ENCODE measurements at places on chromosomes 4 and X.

GRCh38 chr4:187550256-187550950 is 445.2 kb upstream of the ZFP42 start:
- no peak for DNase-seq
- no peaks in the 10 kb centered on the region for H3K27me3 ChIP-seq
- H3K27ac ChIP-seq, result no peak overlapping the region
- H3K36me3 ChIP-seq, result no peaks in the 10 kb centered on the region
- H3K4me3 ChIP-seq, result no peak overlapping the region

GRCh38 chr4:163470391-163470790 is 3.2 kb downstream of the TKTL2 start:
- no peaks in the 10 kb centered on the region for H3K4me1 ChIP-seq
- H3K27ac ChIP-seq, result no peak overlapping the region
- no peak overlapping the region for H3K4me3 ChIP-seq
- DNase-seq, result no peak

GRCh38 chr4:147785129-147785528 is 53.2 kb downstream of the ARHGAP10 start:
- no peak overlapping the region for H3K4me3 ChIP-seq
- H3K4me1 ChIP-seq, result peaks cover 16% of the 10 kb centered on the region
- H3K27me3 ChIP-seq, result no peaks in the 10 kb centered on the region
- H3K27ac ChIP-seq, result no peak overlapping the region
- DNase-seq, result no peak

GRCh38 chr4:138677748-138678147 is 337.8 kb upstream of the NOCT start:
- H3K27me3 ChIP-seq, result no peaks in the 10 kb centered on the region
- H3K36me3 ChIP-seq, result no peaks in the 10 kb centered on the region
- no peak for DNase-seq
- H3K27ac ChIP-seq, result no peak overlapping the region
- H3K4me3 ChIP-seq, result no peak overlapping the region

GRCh38 chrX:2548711-2549423 is 48.1 kb upstream of the DHRSX start:
- H3K36me3 ChIP-seq, result no peaks in the 10 kb centered on the region
- H3K4me1 ChIP-seq, result no peaks in the 10 kb centered on the region
- no peaks in the 10 kb centered on the region for H3K27me3 ChIP-seq
- no peak overlapping the region for H3K27ac ChIP-seq

DNA sequence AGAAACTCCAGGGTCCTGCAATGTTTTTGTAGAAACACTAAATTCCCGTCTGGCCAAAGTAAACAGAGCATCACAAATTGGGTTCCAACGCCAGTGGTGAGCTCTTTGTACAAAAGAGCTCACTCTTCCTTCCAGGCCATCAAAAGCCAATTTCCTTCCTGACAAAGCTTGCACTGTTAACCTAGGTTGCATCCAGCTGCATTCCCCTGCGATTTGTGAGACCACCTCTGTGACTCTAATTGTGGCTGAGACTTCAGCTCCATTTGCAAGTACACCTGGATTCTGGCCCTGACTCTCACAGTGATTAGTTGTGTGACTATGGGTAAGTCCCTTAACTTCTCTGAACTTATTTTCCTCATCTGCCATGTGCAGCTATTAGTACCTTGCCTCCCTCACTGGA is 212.5 kb upstream of the CXorf66 start:
- no peak overlapping the region for H3K4me3 ChIP-seq
- H3K27ac ChIP-seq, result no peak overlapping the region
- no peaks in the 10 kb centered on the region for H3K36me3 ChIP-seq
- no peaks in the 10 kb centered on the region for H3K4me1 ChIP-seq

GRCh38 chr4:185290656-185291055 is 81.3 kb downstream of the SNX25 start:
- DNase-seq, result no peak
- no peaks in the 10 kb centered on the region for H3K36me3 ChIP-seq
- no peak overlapping the region for H3K4me3 ChIP-seq
- H3K27me3 ChIP-seq, result no peaks in the 10 kb centered on the region
- no peaks in the 10 kb centered on the region for H3K4me1 ChIP-seq

- peak overlapping the region; percentile 91 for H3K27ac ChIP-seq
- DNase-seq, result no peak
- no peak overlapping the region for H3K4me3 ChIP-seq
- H3K36me3 ChIP-seq, result peaks cover 4% of the 10 kb centered on the region
- H3K4me1 ChIP-seq, result peaks cover 51% of the 10 kb centered on the region
- no peaks in the 10 kb centered on the region for H3K27me3 ChIP-seq
Observed at GRCh38 chr4:41141900-41142299, 72.4 kb downstream of the APBB2 start.

DNA sequence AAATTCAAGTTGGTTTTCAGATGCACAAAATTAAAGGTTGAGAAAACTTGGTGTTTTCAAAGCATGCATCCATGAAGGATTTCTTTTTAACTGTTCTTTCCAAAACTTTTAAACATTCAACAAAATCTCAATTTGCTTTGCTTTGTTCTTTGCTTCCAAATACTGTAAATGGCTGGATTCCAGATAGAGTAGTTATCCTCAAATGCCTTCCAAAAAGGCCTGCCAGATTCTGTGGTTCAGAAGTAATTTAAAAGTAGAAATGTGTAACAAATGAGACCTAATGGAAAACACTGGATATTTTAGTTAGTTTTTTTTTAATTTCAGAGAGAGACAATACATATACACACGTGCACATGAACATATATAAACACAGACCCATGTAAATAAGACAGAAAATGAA is 97.3 kb downstream of the NR3C2 start:
- no peaks in the 10 kb centered on the region for H3K36me3 ChIP-seq
- H3K4me1 ChIP-seq, result peaks cover 19% of the 10 kb centered on the region
- H3K27me3 ChIP-seq, result no peaks in the 10 kb centered on the region
- no peak overlapping the region for H3K4me3 ChIP-seq

DNA sequence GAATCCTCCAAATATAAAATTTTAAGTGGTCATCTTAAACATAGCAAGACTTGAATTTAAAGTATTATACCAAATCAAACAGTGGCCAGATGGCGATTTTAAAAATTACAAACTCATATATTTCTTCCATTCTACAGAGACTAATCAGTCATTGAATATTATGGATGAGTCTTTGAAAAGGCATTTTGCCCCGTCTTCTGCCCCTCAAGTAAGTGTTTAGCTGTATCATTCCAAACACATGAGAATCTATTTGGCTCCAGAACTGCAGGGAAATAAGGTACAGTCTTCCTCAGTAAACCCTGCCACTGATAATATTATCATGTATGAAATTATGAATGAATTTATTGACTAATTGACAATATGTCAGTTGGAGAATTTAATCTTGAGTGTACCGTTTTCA is 191.0 kb downstream of the SLC7A11 start:
- H3K27ac ChIP-seq, result no peak overlapping the region
- H3K36me3 ChIP-seq, result no peaks in the 10 kb centered on the region
- no peaks in the 10 kb centered on the region for H3K27me3 ChIP-seq
- no peaks in the 10 kb centered on the region for H3K4me1 ChIP-seq
- H3K4me3 ChIP-seq, result no peak overlapping the region

DNA sequence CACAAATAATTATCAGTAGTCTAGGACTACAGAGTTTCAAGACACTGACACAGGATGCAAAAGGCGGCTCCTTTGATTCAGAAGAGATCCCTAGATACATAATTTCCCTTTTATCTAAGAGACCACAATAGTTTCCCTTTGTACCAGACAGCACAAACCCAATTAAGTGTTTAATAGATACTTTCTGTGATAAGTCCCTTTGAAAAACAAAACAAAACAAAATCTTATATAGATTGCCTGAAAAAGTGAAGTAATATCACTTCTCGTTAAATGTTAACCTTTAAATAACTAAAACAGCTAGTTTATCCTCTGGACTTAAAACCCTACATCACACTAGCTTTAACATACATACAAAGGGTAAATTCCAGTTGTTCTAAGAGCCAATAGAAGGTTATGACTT is 49.9 kb downstream of the APBB2 start:
- H3K27me3 ChIP-seq, result no peaks in the 10 kb centered on the region
- no peaks in the 10 kb centered on the region for H3K4me1 ChIP-seq
- no peak overlapping the region for H3K4me3 ChIP-seq
- DNase-seq, result no peak
- H3K36me3 ChIP-seq, result no peaks in the 10 kb centered on the region
- no peak overlapping the region for H3K27ac ChIP-seq

DNA sequence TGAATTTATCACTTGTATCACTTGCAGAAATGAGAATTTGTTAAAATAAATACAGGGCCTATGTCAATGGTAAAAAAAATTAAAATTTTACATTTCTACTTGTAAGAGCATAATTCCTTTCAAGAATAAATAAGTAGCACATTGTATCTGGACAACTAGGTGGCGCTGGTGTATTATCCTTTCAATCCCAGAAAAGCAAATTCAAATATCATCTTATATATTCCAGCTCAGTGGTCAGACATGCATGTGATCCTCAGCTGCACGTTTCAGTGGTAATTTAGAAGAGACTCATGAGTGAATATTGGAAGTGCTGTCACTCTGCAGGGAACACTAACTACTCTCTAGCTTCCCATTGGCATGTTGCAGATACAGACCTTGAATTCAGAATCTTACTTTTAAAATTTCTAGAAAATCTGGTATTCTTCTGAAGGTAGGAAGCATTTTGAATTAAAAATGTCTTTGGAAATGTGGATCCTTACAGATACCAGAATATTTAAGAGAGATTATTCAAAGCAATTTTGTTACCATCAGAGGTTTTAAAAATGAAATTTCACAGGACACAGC is 1414.7 kb upstream of the TENM3 start:
- no peak overlapping the region for H3K27ac ChIP-seq
- H3K27me3 ChIP-seq, result no peaks in the 10 kb centered on the region
- H3K4me3 ChIP-seq, result no peak overlapping the region

DNA sequence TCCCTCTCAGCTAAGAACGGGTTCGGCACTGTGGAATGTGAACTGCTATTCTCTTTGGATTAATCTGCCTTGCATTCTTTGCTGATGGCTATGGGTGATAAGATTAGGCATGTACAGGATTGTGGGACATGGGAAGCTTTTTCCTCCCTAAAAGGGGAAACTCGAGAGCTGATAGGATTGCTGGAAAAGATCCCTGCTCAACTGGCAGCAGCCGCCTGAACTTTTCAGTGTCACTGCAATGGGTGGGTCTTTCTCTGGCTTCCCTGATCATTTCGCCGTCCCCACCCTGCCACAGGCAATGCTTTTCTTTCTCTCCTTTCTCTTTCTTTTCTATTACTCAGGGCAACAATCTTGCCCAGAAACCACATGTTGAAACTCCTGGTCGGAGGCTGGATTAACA is 20.5 kb downstream of the PAGE2 start:
- no peaks in the 10 kb centered on the region for H3K4me1 ChIP-seq
- no peak for DNase-seq
- H3K27me3 ChIP-seq, result no peaks in the 10 kb centered on the region
- no peak overlapping the region for H3K4me3 ChIP-seq
- no peak overlapping the region for H3K27ac ChIP-seq
- no peaks in the 10 kb centered on the region for H3K36me3 ChIP-seq

DNA sequence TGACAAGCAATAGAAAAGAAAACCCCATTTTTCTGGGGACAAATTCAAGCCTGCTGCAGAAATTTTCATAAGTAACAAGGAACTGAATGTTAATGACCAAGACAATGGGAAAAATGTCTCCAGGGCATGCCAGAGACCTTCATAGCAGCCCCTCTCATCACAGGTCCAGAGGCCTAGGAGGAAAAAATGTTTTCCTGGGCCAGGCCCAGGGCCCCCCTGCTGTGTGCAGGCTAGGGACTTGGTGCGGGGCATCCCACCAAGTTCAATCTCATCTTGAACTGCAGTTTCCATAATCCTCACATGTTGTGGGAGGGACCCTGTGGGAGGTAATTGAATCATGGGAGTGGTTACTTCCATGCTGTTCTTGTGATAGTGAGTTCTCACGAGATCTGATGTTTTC is 211.5 kb upstream of the GRIA3 start:
- DNase-seq, result no peak
- no peak overlapping the region for H3K4me3 ChIP-seq
- H3K4me1 ChIP-seq, result no peaks in the 10 kb centered on the region
- no peak overlapping the region for H3K27ac ChIP-seq
- no peaks in the 10 kb centered on the region for H3K27me3 ChIP-seq
- H3K36me3 ChIP-seq, result no peaks in the 10 kb centered on the region

- no peak overlapping the region for H3K27ac ChIP-seq
- DNase-seq, result no peak
- H3K27me3 ChIP-seq, result peaks cover 28% of the 10 kb centered on the region
- no peak overlapping the region for H3K4me3 ChIP-seq
Observed at GRCh38 chrX:16885628-16886027, 15.5 kb upstream of the RBBP7 start.

- H3K4me3 ChIP-seq, result no peak overlapping the region
- H3K4me1 ChIP-seq, result peaks cover 4% of the 10 kb centered on the region
- DNase-seq, result peak; percentile 10
- H3K36me3 ChIP-seq, result no peaks in the 10 kb centered on the region
Observed at GRCh38 chr4:145047151-145047550, 50.8 kb downstream of the ANAPC10 start.

DNA sequence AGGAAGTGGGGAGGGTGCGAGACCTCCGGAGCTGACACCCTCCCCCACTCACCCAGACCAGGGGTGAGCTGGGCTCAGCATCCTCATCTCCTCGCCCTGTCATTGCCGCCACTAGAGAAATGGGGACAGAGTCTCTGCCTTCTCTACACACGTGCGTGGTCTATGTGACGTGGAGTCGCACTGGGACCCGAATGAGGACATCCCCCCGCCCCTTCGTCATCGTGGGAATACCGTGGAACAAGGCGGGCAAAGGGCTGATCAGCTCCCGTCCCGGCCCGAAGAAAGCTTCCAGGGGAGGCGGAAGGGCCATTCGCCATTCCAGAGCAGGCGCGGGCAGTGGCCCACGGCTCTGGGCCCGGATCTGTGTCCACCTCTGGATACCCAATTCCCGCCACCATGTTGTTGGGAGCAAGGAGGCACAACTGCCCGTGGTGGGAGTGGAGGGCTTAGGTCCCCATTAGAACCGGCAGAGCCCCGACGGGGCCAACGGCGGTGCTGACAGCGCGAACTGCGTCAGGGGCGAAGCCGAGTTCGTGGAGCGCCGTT is 12.0 kb downstream of the HMX1 start:
- H3K4me1 ChIP-seq, result peaks cover 6% of the 10 kb centered on the region
- H3K4me3 ChIP-seq, result no peak overlapping the region
- no peak overlapping the region for H3K27ac ChIP-seq
- no peak for DNase-seq
- peaks cover 98% of the 10 kb centered on the region for H3K27me3 ChIP-seq
- no peaks in the 10 kb centered on the region for H3K36me3 ChIP-seq

DNA sequence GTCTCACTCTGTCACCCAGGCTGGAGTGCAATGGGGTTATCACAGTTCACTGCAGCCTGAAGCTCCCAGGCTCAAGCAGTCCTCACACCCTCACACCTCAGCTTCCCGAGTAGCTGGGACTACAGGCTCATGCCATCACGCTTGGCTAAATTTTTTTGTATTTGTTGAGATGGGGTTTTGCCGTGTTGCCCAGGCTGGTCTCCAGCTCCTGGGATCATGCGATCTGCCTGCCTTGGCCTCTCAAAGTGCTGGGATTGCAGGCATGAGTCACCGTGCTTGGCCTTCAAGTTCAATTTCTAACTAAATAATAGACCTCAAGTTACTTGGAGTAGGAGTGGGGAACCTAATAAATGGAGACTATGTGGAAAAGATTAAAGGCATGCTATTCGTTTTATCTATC is 48.9 kb downstream of the MND1 start:
- H3K27me3 ChIP-seq, result no peaks in the 10 kb centered on the region
- H3K27ac ChIP-seq, result no peak overlapping the region
- no peaks in the 10 kb centered on the region for H3K36me3 ChIP-seq
- DNase-seq, result no peak
- no peak overlapping the region for H3K4me3 ChIP-seq
- no peaks in the 10 kb centered on the region for H3K4me1 ChIP-seq

- no peak for DNase-seq
- no peaks in the 10 kb centered on the region for H3K4me1 ChIP-seq
- no peak overlapping the region for H3K4me3 ChIP-seq
- H3K36me3 ChIP-seq, result no peaks in the 10 kb centered on the region
- no peaks in the 10 kb centered on the region for H3K27me3 ChIP-seq
- H3K27ac ChIP-seq, result no peak overlapping the region
Observed at GRCh38 chr4:188347339-188347738, 208.1 kb downstream of the TRIML1 start.

Measured in tibial nerve (tissue), 4 donors.